ENCODE measurements at places on chromosomes 6 and 20.

DNA sequence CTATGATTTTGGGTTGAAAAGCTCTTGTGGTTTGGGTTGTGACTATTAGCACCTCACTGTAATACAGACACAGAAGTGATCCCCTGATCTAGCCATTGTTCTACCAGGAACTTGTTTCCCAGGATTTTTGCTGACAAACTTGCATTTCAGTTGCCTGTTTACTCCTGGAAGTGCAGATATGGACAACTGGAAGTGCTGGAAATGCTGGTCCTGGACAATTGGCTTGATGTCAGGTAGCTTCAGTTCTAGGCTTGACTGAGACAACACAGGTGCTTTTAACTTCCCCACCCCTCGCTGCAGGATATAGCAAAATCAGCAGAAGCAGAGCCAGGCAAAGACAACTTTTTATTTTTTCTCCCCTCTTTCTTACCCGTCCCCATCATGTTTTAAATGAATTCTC is 27.1 kb upstream of the FBXO30 start:
- DNase-seq = no peak

DNA sequence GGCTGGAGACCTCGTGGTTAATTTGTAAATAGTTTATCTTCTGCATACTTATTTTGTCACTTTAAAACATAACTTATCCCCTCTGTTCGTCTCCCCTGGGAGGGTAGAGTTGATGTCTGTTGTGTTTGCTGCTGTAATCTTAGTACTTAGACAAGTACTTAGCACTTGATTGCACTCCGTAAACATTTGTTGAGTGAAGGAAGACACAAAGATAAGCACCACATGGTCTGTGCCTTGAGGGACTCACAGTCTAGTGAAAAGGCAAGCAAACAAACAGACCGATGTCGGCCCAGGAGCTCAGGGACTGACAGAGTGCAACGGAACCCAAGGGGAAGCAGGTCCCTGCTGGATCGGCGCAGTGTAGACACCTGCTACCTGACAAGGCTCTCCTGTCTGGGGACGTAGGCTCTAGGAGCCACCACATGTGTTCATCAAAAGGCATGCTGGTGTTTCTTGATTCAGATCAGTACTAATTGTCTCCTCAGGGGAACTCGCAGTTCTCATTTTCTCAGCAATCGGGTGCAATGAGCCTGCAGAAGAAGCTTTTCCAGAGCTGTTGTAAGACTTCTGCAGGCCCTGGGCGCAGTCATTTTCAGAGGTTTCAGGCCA is 31.4 kb downstream of the EDN3 start:
- DNase-seq = no peak

DNA sequence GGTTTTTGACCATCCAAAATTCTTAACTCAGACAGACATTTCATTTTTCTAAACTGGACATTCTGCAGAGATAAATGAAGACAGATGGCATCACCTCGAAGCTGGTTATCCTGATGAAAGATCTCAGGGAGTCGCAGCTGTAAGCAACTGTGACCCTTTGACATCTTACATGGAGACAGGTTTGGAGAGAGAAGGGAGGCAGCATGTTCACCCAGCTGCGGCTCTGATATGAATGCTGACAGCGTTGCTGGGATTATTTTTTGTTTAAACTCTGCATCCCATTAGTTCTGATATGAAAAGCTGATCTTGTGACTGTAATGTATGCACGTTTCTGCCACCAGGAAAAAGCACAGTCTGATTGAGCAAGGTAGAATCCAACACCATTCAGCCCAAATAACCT is 89.4 kb downstream of the C6orf118 start:
- DNase-seq = no peak

GRCh38 chr6:6315660-6316059 is 4.8 kb downstream of the F13A1 start:
- DNase-seq = peak; percentile 52

DNA sequence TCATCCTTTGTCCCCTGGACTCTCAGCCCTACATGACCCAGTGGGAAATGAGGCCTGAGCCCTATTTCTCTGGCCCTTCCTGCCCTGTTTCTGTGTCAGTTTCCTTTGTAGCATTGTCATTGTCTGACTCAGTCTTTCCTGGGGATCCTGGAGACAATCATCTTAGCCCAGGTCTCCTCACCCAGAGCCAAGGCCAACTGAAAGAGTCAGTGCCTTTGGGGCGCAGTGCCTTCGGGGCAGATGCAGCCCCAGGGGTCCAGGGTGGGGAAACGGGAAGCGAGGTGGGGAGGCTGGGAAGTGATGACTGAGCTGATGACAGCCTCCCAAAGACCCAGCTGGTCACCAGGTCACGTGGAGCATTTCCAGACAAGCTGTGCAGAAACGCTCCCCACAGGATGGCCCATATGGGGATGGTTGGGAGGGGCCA is 93.3 kb upstream of the SULF2 start:
- DNase-seq = peak; percentile 36

- no peak for DNase-seq
Measured at GRCh38 chr6:44217332-44218143, 812 bp downstream of the MYMX start.

DNA sequence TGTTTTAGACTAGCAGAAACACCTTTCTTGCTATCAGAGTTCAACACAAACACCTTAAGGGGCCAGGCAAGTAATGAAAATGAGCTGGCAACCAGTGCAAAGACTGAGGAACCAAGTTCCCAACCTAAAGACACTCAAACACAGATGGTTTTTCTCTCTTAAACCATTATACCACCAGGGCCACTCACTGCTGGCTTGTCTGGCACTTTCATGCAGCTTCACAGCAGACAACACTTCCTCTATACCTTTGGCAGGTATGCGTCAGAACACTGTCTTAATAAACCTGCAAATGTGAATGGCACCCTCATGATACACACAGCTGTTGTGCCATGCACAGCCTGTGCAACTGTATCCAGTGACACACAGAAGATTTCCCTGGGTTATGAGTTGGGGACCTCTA is 41.6 kb downstream of the NFATC2 start:
- DNase-seq = no peak

DNA sequence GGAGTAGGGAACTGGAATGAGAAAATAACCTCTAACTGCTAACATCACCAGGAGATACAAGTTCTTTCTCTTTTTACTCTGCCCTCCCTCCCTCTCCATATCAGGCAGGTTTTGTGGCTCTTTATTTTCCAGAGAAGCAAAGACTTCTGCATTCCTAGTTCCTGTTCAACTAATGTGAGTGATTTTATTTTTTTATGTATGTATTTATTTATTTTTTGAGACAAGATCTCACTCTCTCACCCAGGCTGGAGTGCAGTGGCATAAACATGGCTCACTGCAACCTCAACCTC is 6.0 kb upstream of the IER3 start:
- DNase-seq = no peak

Measured in fibroblast of skin of scalp (primary cell).